ENCODE measurements at places on chromosomes 2 and 18.

DNA sequence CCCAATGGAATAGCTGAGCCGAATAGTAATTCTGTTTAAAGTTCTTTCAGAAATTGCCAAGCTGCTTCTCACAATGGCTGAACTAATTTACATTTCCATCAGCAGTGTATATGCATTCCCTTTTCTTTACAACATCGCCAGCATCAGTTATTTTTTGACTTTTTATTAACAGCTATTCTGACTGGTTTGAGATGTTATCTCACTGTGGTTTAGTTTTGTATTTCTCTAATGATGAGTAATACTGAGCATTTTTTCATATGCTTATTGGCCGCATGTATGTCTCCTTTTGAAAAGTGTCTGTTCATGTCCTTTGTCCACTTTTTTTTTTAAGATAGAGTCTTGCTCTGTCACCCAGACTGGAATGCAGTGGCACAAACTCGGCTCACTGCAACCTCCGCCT is 100.7 kb downstream of the C2orf74 start:
- DNase-seq: no peak

DNA sequence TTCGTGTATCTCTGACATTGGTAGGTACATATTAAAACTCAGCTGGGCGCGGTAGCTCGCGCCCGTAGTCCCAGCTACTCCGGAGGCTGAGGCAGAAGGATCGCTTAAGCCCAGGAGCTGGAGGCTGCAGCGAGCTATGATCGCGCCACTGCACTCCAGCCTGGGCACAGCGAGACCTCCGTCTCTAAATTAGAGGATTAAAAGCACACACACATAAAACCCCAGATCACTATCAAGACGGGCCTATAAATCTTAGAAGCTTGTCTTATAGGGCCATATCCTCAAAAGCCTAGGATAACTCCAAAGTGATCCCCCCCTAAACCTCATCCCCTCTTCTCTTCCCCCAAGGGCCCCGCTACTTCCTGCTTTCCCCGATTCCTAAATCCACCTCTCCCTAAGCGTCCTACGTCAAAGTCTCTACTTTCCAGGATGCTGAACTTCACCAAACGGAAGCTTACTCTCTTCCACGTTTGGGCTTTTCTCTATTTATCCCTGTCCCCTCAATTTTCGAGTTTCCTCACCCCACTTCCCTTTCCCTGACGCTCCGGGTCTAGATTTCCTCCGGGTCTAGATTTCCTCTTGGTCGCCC is 707 bp downstream of the KRCC1 start:
- no peak for DNase-seq

GRCh38 chr2:196413821-196414274 is 225.7 kb upstream of the CCDC150 start:
- no peak for DNase-seq

DNA sequence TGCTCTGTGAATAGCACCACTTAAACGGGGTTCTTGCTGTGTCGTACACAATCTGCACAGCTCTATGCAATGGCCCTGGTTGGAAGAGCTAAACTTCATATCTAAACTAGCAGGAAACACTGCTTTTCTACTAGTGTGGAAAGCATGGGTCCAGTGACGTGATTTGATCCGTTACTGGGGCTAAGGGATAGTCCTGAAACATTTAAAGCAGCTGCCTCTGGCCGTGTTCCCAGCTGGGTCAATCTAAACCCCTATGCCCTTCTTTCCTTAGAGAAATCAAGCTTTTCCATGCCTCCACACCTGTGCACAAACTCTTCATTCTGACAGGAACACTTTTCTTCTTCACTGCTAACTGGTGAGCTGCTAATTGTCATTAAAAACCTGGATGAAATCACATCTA is 5.4 kb upstream of the IGFBP5 start:
- DNase-seq: no peak

GRCh38 chr2:127220102-127220767 is at the start of gene CYP27C1:
Gene CYP27C1 (minus strand): TSS chr2:127220299. CDS start chr2:127220270, 29 bp downstream.
- DNase-seq: no peak

DNA sequence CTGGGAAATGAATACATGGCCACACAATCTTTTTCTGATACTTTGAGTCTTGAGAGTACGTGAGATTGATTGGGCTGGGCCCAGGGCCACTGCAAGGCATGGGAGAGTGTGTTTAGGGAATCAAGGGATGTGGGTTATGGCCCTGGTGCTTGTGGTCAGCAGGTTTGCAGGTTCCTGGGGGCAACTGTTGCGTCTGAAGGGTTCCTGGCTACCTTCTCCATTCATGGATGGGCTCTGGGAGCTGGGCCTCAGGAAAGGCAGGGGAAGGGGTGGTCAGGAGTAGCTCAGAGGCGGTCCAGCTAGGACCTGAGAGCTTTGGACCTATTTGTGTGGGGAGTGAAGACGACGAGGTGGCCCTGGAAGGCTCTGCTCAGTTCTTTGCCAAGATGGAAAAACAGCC is 8.4 kb upstream of the ZAP70 start:
- no peak for DNase-seq

DNA sequence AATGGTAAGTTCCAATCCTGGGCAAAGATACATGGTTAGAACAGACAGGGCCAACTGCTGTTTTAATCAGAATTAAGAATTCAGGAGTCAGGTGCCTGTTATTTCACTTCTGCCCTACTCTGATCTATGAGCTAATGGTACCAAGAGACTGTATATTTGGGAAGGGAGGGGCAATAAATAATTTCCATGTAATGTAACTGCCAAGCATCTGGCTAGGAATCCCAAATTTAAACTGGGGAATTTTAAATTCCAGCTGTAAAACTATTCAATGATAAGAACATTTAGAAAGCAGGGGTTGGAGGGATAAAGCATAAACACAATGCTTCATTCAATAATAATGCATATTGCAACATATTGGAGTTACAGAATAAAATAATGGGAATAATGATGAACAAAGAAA is 49.7 kb downstream of the SCN7A start:
- no peak for DNase-seq

DNA sequence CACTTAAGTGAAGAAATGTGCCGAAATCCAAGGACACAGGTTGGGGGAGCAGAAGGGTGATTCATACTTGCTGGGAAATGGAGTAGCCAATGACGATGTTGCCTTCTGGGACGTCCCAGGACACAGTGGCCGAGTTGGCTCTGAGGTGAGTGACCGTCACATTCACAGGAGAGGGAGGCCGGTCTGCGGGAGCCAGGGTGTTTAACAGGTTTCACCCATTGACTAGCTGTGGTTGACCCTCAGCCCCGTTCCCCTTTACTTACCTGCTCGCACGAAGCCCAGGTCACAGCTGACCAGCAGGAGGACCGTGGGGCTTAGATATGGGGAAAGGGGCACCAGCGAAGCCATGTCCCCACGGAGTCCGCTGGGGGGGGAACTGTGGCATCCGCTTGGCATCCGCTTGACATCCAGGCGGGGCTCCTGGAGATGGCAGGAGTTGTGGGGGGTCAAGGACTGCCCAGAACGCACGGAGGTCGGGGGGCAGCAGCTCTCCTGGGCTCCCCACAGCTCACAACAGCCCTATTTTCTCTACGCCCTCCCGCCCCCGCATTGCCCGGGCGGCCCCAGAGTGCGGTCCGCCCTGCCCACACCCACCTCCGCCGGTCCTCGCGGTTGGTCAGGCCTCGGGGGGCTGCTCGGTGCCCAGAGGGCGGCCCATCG is 586 bp downstream of the FNDC4 start:
- DNase-seq: no peak

- DNase-seq: no peak
Measured at GRCh38 chr2:113201496-113202304, 27.9 kb downstream of the PSD4 start.

GRCh38 chr2:43196768-43197587 is 29.4 kb downstream of the ZFP36L2 start:
- no peak for DNase-seq

All from NCI-H510A treated with DMSO at 0.1 percent for 48 hours (cell line).